ENCODE measurements at places on chromosomes 3 and 15.

DNA sequence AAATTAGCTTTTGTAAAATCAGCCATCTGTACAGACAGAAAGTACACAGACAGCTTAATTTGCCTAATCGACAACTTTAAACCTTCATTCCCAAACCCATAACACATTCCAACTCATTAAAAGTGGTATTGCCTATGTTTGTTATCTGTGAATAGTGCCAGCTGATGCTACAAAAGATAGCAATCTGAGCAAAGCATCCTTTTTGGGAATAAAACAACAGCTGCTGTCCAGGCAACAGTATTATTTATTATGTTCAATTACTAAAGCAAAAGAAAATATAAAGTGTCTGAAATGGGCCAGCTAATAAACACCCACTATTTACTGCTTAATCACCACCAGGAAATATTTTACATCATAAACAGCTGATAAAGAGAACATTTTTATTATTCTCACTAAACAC is 134.8 kb upstream of the ABI3BP start:
- DNase-seq = no peak

- no peak for DNase-seq
Measured at GRCh38 chr3:188421836-188422540, 268.0 kb downstream of the LPP start.

DNA sequence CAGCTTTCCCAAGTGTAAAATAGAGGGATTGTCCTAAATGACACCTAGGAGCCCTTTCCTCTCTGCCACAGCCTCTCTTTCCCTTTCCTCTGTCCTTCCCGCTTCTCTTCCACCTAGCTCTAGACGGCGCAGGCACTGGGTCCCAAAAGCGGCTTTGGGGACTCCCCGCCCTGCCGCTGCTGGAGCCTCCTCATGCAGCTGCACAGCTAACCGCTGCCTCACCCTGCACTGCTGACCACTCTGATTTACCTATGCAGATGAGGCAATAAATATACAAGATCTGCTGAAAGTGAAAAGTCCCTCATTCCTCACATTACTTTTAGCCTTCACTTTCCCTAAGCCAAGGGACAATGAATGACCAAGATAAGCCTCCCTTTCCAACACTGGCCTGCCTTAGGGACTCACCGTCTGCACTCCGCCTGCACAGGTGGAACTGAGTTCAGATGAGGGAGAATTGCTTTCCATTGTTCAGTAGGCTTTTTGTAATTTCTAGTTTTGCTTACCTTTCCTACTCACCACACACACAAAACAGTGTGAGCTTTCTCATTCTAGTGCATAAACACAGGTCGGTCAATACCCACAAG is 197.5 kb upstream of the BCL6 start:
- no peak for DNase-seq

- DNase-seq = no peak
Measured at GRCh38 chr3:138513090-138513843, 78.9 kb downstream of the ESYT3 start.

DNA sequence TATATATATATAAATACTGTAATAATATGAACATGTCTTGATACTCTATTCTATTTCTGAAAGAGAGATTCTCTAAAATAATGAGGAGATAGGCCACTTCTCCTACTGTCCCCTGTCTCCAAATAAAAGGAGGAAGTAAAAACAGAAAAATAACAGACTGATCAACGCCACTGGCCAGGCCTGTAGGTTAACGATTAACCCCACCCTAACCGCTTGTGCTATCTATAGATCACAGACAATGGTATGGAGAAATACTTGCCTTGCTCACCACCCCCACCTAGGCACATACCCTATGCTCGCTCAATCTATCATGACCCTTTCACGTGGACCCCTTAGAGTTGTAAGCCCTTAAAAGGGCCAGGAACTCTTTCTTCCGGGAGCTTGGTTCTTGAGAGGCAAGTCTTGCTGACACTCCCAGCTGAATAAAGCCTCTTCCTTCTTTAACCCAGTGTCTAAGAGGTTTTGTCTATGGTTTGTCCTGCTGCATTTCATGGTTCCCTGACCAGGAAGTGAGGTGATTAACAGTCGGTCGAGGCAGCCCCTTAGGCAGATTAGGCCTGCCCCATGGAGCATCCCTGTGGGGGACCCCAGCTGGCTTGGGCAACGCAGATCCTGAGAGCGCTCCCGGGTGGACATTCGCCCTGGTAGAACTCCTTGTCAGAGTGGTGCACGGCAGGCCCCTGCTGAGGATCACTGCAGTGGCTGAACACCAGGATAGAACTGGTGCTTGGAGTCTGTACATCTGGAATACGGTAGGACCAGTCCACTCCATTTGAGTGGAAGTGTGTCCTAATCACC is 521.8 kb upstream of the CNTN3 start:
- no peak for DNase-seq

DNA sequence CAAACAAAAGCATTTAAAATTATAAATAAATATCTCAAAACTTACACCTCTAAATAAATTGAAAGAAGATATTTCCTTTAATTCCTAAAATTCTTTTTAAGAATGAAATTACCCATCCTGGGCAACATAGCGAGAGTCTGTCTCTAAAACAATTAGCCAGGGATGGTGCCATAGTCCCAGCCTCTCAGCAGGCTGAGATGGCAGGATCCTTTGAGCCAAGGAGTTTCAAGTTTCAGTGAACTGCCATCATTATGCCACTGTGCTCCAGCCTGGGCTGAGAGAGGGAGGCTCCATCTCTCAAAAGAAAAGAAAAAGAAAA is 25.4 kb downstream of the AADAC start:
- no peak for DNase-seq

DNA sequence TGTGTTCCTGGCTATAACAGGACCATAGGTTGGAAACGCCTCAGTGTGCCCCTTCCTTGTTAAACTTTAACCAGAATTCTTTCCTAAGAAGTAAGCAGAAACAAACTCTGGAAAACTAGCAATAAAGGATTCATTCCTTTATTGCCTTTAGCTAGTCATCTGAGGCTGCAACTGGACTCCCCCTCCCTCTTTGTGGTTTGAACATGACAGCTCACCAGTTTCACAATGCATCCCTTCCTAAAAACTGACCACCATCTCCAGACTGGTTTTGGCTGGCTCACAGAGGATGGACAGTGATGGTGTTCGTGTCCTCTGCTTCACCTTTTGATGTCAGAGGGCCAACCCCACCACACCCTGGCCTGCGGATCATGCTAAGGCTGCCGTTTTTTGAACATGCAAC is 27.9 kb upstream of the TGFBR2 start:
- no peak for DNase-seq

GRCh38 chr15:82554849-82555248 is 14.6 kb upstream of the RPS17 start:
- no peak for DNase-seq

DNA sequence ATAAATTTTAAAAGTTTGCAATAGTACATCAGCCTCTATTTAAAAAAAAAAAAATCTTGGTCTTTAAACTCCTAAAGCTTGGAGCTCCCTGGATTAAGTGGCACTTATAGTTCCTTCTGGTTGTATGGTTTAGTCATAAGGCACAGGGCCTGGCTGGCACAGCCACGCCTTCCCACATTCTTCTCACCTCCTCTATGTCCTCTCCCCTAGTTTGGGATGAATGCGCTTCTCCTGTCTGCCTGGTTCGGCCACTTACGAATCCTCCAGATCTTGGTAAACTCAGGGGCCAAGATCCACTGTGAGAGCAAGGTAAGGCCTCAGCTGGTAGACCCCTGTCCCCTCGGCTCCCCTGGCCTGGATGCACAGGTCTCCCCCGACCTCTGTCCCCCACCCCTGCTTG is 10.0 kb downstream of the ANKDD1A start:
- DNase-seq = no peak

- no peak for DNase-seq
Measured at GRCh38 chr3:182802413-182803390, 9.4 kb downstream of the ATP11B start.

DNA sequence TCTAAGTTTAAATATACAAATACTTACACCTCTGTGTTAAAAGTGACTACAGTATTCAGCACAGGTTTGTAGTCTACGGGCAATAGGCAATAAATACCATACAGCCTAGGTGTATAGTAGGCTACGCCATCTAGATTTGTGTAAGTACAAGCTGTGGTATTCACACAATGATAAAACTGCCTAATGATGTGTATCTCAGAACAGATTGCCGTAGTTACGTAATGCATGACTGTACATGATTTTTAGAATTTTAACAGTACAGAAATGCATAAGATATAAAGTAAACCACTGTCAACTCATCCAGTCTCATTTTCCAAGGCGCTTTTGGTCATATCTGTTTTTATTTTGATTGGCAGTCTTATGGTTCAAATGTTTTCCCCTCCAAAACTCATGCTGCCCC is 365.7 kb downstream of the CTNNB1 start:
- no peak for DNase-seq

DNA sequence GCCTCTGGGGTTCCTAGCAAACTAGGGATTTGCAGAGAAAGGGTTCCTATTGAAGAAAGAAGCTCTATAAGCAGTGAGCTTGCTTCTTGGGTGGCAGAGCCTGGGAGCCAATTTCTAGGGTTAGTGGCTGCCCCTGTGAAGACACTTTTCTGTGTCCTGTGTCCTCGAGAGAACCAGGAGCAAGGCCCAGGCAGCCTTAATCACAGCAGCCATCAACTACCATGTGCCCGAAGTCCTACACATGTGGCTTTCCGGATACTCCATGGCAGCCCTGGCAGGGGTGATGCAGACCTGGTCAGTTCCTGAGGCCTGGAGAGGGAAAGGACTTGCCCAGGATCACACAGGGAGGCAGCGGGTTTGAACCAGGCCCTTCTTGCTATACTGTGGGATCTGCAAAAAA is 27.7 kb upstream of the TSPAN3 start:
- no peak for DNase-seq

- DNase-seq = no peak
Measured at GRCh38 chr15:90907838-90908507, 4.9 kb downstream of the MAN2A2 start.

DNA sequence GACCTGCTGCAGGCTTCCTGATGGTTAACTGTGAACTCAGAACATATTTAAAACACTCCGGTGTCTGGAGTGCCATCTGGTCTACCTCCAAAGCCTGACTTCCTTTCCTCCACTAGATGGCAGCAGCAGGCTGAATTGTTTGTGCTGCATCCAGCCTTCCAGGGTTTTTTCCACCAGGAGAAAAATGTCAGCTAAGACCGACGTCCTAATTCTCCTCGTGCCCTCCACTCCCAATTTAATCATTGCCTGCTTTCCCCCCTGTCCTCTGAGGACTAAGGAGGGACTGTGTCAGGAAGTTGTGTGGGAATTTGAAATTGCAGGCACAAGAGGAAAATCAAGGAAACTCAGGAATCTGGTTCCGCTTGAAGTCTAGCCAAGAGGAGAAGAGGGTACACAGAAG is 165.2 kb upstream of the UMPS start:
- peak; percentile 35 for DNase-seq

DNA sequence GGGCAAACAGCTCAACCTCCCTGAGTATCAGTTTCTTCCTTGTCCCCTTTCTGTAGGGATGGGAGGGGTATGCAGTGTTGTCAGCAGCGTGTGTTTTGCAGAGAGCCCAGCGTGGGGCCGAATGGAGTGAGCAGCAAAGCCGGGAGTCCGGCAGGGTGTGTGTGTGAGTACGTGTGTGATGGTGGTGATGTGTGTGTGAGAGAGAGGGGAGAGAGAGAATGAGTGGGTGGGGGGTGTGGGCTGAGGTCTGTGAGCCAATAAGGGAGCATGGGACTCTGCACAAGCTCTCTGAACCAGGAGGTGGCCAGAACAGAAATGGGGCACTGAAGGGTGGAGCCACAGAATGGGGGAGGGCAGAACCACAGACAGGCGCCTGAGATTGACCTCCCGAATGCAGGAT is 43.8 kb downstream of the IFT122 start:
- DNase-seq = no peak

- no peak for DNase-seq
Measured at GRCh38 chr3:129418041-129418973, 10.1 kb downstream of the EFCAB12 start.

GRCh38 chr3:156217674-156218352 is 97.4 kb downstream of the KCNAB1 start:
- no peak for DNase-seq

DNA sequence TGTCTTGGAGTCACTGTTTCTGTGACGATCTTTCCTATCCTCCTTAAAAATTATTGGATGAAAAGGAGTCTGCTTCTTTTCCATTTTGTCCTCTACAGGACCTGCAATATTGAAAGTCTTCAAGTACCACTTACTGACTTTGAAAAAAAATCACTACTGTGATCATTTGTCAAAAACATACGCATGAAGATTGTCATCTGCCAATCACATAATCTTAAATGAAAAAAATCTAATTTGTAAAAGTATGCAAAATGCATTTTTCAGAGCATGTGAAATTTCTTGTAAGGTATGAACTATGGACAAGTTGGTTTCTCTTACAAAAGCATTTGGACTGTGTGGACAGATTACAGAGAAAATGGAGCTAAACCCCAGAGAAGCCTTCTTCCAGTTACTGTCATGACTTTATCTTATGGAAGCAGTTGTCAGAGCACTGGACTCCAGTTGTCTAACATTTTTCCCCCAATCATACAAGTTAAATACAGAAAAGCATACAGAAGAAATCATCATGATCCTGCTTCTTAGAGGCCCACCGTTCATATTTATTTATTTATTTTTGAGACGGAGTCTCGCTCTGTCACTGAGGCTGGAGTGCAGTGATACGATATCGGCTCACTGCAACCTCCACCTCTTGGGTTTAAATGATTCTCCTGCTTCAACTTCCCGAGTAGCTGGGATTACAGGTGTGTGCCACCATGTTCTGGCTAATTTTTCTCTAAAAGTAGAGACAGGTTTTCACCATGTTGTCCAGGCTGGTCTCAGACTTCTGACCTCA is 3.4 kb upstream of the PXK start:
- no peak for DNase-seq

- no peak for DNase-seq
Measured at GRCh38 chr3:39178553-39178952, 13.8 kb downstream of the XIRP1 start.

DNA sequence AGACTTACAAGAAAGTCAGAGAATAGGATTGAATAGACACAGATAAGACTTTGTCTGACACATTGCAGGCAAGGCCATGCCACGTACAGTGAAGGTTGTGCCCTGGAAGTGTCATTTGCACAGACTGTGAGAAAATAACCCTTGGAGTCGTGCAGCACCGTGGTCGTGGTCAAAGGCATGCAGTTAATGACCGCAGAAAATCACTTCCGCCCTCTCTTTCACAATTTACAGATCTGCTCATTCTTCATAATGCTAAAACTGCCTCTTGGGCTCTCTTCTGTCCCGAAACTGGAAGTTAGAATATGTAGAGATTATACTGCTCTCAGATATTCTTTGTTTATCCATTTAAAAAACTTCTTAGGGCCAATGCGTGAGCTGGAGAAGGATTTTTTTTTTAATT is 73.2 kb upstream of the CTXND1 start:
- no peak for DNase-seq

GRCh38 chr15:89654847-89655805 is at the start of gene KIF7:
Gene KIF7 (minus strand): TSS chr15:89655467. CDS start chr15:89652930, 2,537 bp downstream.
- DNase-seq = peak; percentile 27

- DNase-seq = no peak
Measured at GRCh38 chr15:96334017-96334704, 3.7 kb downstream of the NR2F2 start.

All from stimulated activated CD8-positive, alpha-beta memory T cell treated with anti-CD3 and anti-CD28 coated beads, Interleukin-2, amount 100 ng/mL, for 48 hours (primary cell).